ENCODE measurements at places on chromosomes 16 and 17.
A peak's percentile ranks its signal among the peaks of the same experiment; 100 is the strongest.

DNA sequence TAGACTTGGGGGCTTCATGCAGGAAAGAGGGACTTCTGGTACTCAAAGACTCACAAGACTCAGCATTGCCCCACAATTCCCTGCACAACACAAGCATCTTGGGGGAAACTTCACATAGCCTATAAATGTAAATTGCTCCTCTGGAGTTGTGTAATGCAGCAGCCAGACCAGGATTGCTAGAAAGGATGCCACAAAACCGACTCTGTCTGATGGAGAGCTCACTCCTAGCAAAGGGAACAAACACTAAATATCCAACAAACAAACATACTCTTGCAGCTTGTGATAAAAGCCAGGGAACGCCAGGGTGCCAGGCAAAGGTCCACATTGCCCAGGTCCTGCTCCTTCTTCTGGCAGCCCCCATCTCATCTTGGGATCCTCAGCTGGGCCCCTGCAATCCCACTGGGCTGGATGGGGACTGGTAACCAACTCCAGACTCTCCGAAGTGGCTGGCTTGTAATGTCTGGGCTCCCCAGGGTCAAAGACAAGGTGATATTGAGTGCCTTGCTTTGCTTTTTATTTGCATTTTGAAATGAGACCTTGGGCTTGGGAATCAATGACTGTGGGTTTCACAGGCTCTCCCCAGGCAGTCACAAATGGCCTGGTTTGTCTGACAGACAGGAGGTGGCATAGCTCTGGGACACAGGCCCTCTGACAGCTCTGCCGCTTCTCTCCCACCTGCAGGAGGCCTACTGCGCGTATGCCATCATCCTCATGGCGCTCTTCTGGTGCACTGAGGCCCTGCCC, 15.3 kb downstream of the SLC13A2 start:
- no peak for DNase-seq

DNA sequence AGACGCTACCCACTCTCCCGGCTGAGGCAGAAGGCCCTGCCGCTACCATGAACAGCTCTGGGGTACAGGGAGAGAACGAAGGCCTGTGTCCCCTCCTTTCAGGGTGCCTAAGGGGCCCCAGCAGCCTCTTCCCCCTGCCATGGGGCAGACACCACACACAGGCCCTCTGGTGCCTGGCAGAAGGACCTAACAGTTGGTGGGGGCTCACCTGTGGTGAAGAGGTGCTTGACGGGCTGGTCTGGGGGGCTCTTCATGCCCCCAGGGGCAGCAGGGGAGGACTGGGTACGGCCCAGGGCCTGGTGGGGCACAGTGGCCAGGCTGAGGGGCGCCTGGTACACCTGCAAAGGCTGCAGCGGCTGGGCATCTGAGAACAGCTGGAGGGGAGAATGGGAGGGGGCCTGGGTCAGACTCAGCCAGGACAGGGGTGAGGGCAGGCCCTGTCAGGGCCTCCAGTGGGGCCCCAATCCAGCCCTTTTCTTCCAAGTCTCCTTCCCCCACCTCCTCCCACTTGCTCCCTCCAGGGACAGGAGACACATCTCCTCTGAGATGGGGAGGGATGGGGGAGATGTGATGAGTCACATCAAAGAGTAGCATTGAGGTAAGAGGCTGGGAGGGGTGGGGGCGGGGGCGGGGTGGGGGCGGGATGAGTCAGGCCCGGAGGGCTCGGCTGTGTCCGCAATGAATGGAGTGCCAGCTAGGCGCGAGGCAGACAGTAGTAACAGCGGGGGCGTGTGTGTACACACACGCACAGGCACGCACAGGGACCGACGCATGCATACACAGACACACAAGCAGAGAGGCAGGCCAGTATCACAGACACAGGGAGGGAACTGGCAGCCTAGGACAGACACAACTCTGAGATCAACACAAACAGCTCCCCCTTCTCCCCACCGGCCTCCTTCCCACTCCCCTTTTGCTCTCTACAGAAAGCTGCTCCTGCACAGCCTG, 16.1 kb downstream of the G6PC3 start:
- peak; percentile 56 for DNase-seq

- DNase-seq = no peak
Measured at GRCh38 chr17:33978889-33979288, 276.2 kb upstream of the CCL2 start.

DNA sequence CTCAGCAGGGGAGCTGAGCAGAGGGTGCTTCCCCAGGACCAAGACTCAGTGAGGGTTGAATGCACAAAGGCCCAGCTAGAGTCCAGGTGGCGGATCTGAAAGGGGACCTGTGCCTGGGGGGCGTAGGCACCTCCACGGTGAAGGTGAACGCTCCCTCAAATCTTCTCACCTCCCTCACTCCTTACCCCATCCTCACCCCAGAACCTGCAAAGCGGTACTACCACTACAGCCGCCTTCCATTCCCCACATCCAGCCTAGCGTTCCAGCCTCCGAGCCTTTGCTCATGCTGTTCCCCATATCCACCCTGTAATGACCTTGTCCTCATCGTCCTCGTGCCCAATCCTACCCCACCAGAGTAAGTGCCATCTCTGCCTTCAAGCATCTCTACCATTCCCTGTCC, 30.6 kb downstream of the TRPV3 start:
- no peak for DNase-seq

GRCh38 chr17:31598921-31599571, 207.6 kb downstream of the RAB11FIP4 start:
- DNase-seq = no peak

DNA sequence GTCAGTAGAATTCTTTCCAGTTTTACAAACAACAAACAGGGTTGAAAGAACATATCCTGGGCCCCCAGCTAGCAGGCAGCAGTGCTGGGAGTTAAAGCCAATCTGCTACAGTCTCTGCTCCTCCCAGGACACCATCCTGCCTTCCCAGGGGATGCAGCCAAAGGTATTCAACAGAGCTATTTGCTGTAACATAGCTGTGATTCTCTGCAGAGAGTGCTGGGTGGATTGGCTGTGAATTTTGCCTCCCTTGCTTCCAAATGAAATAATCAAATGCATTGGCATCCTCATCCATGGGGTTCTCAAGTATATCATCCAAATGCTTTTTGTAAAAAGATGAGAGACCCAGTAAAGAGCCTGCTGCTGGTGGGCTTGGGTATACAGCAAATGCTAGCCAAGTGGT, 124.3 kb downstream of the NPIPB5 start:
- no peak for DNase-seq

- no peak for DNase-seq
Measured at GRCh38 chr17:51354936-51355335, 94.6 kb downstream of the UTP18 start.

GRCh38 chr16:3578610-3579551, 1.7 kb upstream of the NLRC3 start:
- peak; percentile 27 for DNase-seq

- no peak for DNase-seq
Measured at GRCh38 chr17:78661093-78661770, 84.0 kb upstream of the DNAH17 start.

GRCh38 chr17:2924211-2924610, 128.0 kb downstream of the RAP1GAP2 start:
- DNase-seq = no peak

- peak; percentile 39 for DNase-seq
Measured at GRCh38 chr17:31494259-31495021, 103.0 kb downstream of the RAB11FIP4 start.

GRCh38 chr17:63447471-63448009, 1.4 kb upstream of the CYB561 start:
- DNase-seq = no peak

DNA sequence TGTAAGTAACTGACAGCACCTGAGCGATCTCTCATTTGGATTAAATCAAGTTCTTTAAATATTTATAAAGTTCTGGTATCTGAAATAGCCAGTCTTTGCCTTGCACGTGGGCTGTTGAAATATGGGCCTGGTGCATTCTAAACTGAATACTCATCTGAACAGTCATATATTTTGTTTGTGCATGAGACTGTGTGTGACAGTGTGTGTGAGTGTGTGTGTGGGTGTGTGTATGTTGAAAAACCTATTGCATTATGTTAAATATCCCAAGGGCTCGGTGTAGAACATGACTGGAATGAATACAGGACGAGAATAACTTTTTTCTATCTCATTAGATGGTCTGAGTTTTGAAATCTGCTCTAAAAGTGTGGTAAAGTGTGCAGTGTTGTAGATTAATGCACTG, 82.4 kb upstream of the TOX3 start:
- no peak for DNase-seq

GRCh38 chr17:56185491-56186221, 32.4 kb downstream of the ANKFN1 start:
- no peak for DNase-seq

DNA sequence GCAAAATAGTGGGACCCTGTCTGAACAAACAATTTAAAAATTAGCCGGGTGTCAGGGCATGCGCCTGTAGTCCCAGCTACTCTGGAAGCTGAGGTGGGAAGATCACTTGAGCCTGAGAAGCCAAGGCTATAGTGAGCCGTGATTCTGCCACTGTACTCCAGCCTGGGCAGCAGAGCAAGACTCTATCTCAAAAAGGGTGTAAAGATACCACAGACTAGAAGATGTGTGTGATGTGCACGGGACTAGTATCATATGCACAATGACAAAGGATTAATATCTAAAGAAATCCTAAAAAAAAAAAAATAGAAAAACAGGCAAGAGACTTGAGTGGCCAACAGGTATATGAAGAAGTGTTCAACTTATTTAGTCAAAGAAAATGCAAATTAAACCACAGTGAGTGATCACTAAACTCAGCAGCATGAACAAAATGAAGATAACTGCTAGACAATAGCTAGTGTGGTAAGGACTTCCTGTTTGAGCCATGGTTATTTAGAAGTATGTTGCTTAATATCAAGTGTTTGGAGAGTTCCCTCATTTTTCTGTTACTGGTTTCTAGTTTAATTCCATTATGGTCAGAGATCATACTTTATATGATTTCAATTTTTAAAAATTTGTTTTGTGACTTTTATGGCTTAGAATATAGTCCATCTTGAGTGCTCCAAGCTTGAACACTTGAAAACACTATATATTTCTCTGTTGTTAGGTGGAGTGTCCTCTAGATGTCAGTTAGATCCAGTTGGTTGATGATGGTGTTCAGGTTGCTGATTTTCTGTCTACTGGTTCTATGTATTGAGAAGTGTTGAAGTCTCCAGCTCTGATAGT, 14.7 kb upstream of the SLX4 start:
- no peak for DNase-seq

DNA sequence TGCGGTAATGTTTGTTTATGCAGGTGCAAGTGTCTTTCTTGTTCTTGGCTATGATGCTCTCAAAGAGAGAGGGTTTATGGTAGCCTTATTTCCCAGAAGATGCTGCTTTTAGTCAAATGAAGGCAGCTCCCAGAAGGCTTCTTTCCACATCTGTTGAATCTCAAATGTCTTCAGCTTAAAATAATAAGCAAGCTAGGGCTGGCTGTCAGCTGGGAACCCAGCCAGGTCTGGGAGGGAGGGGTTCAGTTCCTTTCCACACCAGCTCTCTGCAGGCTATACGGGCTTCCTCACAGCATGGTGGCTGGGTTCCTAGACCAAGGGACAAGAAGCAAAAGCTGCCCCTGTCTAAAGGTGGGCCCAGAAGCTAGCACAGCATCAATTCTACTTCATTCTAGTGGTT, 47.4 kb upstream of the ATF7IP2 start:
- no peak for DNase-seq

DNA sequence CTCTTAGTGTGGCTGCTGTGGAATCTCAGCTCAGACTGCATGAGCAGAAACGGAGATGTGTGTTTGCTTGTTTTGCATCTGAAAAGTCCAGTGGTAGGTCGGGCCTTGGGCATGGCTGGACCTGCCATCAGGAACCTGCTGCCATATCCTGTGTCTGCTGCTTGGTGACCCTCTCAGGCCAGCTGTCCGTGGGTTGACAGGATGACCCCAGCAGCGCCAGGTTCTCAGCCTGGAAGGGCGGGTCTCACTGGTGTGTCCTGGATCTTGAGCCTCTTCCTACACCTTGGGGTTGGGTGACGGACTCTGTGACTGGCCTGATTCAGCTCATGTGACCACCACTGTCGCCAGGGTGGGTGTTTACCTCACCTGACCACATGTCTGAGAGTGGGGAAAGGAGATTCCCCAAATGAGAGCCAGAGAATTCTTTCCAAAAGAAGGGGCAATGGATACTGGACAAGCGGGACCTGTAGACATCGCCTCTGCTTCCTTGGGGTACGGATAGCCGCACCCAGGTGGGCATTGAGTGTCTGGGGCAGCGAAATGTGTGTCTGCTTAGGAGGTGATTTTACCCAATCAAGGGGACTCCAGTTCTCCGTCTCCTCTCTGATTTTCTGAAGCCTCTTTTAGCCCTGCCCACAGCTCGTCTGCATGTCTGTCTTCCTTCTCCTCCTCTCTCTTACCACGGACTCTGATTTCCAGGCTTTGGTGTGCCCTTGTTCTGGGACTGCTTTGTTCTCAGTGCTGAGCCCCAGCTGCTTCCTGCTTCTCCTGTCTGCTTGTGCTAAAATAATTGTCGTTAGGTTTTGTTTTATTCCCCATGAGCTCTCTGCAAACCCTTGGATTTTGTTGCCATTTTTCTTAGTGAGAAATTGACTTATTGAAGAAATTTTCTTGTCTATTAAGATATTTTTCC, 399.7 kb downstream of the CPPED1 start:
- no peak for DNase-seq

DNA sequence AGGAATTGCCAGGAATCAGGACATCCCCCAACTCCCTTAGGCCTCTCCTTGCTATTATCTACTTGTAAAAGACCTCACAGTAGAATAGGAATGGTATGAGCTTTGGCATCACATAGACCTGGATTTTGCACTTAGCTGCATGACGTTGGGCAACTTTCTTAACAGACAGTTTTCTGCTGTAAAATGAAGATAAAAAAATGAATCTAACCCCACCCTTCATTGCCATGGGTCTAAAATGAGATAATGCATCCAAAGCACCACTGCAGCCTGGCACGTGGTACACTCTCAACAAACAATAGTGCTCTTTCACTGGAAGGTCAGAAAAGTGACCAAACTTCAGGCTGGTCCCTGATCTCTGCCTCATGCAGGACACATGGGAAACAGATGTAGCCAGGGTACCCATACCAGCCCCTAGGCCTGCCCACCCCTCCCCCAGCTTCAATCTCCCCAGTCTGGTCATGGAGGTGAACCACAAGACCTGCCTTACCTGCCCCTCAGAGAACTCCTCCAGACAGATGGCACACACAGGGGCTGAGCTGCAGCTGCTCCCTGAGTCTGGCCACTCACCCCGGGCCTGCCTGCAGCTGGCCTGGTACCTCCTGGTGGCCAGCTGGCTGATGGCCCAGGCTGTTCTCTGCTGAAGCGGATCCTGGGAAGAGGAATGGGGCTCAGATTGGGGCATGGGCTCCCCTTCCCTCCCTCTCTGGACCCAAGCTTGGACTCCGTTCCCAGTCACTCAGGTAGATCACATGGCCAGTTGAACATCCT, 8.5 kb upstream of the SUPT4H1 start:
- no peak for DNase-seq

DNA sequence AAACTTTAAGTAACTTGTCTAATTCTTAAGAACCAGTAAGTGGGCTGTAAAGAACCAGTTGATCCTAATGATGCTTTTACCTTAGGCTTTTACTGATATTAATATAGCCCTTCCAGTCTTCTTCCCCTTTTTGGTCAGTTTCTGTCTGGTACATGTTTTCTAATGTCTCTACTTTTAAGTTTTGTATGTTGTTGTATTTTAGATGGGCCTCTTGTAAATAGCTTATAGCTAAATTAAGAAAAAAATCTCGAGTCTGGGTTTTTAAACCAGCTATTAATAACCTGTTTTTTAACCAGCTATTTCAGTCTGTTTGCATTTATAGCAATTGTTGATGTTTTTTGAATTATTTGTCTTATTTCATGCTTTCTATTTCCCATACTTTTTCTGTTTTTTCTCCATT, 79.0 kb downstream of the PITPNC1 start:
- DNase-seq = no peak
